NCI-H2081 treated with DMSO at 0.1 percent for 48 hours (cell line): ENCODE measurements at places on chromosomes 11 and 22.

DNA sequence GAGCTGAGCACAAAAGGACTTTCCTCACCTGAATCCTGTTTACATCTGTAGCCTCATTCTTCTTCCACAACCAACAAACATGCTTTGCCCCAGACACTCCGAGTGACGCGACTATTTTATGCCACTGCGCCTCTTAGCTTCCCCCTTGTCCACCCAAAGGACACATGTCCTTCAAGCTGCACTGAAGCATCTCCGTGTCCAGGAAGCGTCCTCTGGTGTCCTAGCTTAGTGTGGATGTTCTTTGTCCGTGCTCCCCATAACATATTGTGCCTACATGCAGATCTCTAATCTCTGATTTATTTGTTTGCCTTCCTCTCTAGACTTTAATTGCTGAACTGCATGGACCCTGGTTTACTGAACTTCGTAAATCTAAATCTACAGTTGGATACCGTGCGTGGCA is 20.1 kb upstream of the CECR2 start:
- no peak for DNase-seq

DNA sequence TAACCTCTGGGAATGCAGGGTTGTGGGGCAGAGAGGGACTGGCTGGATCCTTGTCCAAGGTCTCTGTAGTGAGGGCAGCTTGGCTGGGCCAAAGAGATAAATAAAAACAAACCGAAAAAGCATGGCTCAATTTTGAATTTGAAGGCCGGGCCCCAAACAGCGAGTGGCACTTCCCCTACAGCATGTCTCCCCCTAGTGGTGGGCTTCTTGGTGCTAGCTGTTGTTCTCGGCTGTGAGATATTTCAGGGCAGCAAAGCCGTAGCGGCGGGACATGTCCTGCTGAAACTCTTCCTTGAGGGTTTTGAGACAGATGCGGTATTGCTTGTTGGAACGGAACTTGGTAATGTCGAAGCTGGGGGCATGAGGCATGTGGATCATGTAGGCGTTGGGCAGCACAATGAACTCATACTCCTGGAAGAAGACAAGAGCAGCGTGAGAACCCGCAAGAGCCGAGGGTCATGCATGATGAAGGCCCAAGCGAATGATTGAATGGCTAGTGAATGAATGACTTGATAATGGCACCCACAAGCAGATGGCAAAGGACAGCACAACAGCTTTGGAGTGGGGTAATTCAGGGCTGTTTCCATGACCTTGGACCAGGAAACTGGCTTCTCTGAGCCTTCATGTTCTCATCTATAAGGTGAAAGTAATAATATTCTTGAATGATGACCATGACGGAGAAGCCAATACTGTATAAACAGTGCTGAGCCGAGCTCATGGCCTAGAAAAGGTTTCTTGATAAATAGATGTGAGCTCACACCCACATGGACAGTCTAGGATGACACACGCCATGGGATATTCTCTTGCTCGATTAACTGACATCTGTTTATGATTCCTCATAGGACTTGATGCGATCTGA is 216.3 kb upstream of the SYN3 start:
- no peak for DNase-seq

DNA sequence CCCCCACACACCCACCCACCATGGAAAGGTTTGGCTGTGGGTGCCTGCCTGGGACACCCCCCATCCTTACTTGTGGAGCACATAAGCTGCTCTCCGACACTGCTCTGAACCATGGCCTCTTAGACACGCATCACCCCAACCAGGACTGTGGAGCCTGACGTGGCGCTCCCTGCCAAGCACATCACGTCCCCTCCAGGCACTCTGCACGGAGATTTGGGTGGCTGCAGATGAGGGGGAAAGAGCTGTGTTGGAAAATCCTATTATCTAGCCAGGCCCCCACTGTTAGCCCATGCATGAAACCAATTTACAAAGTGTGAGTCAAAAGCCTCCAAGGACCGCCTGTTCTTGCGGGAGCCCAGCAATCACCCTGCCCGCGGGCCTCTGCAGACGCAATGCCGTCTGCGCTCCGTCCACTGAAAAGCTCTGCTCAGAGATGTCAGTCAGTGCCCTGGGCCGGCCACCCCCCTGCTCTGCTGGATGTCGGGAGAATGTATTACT is 163.4 kb upstream of the NECTIN1 start:
- no peak for DNase-seq

DNA sequence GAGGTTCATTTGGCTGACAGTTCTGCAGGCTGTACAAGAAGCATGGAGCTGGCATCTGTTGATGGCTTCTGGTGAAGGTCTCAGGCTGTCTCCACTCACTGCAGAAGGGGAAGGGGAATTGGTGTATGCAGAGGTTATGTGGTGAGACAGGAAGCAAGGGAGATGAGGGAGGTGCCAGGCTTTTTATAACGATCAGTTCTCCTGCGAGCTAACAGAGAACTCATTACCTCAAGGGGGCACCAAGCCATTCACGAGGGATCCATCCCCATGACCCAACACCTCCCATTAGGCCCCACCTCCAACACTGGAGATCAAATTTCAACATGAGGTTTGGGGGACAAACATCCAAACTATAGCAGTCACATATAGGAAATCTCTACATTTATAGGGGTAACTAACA is 38.7 kb upstream of the E2F8 start:
- DNase-seq, result no peak

- DNase-seq, result no peak
Observed at GRCh38 chr11:70818351-70818750, 420.0 kb downstream of the CTTN start.

- no peak for DNase-seq
Observed at GRCh38 chr22:30185129-30185528, 61.4 kb downstream of the LIF start.

DNA sequence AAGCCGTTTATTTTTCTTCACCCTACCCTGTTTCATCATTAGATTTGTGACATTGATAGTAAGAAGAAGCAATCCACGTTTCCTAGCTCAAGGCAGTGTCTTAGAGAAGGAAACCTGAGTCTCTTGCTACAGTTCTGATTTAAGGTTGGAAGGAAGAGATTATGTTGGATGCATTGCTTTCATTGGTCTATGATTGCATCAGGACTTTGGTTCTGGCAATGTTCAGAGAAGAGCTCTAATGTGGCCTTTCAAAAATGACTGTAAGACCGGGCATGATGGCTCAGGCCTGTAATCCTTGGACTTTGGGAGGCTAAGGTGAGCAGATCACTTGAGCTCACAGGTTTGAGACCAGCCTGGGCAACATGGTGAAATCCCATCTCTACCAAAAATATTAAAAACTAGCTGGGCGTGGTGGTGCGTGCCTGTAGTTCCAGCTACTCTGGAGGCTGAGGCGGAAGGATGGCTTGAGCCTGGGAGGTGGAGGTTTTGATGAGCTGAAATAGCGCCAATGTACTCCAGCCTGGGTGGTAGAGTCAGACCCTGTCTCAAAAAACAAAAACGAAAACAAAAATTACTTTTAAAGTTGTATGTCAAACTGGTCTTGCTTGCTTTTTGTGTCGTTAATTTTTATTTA is 4.1 kb downstream of the NUCB2 start:
- DNase-seq, result no peak
